ENCODE measurements at places on chromosomes 3 and 15.
A peak's percentile ranks its signal among the peaks of the same experiment; 100 is the strongest.

- DNase-seq, result no peak
These were observed 96.9 kb upstream of the RPL32 start for GRCh38 chr3:12938258-12938711.

- no peak for DNase-seq
These were observed 147.5 kb upstream of the THBS1 start for GRCh38 chr15:39433376-39433775.

- DNase-seq, result no peak
These were observed 7.2 kb downstream of the POLR2H start for GRCh38 chr3:184368586-184369183.

DNA sequence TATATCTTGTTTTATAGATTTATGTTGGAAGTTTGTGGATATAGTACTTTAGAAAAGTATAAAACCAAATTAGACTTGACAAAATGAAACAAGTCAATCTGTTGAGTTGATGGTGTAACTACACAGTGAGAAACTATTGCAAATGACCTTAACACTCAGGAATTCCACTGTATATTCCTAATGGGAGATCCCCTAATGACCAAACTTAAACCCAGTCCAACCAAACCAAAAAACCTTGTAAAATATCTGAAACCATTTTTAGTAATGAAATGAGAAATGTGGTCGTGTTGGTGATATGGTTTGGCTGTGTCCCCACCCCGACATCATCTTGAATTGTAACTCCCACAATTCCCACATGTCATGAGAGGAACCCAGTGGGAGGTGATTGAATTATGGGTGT lies 31.9 kb upstream of the ATP13A3 start:
- no peak for DNase-seq

DNA sequence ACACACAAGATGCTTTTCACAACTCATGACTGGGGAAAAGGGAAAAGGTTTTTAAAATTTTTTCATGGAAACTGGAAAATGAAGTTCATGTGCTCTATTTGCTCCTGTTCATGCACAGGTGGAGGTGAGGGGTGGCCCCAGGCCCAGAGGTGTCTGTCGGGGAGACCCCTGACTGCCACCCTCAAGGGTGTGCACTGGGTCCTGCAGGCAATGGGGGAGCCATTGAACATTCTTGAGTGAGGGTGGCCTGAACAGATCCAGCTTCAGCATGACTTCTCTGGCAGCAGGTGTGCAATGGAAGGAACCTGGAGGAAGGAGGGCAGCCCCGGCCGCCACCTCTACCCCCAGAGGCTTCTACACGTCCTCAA lies 145.3 kb upstream of the IQSEC1 start:
- no peak for DNase-seq

- no peak for DNase-seq
These were observed 14.9 kb downstream of the PLEKHO2 start for GRCh38 chr15:64856429-64857145.

DNA sequence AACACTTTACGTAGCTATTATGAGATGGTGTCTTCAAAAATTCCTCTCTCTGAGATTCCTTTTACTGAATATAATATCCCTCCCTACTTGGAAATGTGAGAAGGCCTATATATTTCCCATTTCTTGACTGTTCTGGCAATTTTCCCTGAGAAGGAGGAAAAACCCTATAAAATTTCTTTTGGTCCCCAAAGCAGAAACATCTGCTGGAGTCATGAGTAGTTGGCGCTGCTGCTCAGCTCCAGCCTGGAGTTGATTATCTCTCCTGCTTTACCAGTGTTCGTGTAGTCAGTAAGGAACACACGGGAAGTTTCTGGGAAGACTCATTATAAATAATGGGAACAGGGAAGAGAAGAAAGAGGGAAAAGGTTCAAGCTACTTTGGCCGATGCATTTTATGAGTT lies 680.1 kb downstream of the EPHA3 start:
- no peak for DNase-seq

GRCh38 chr15:77497942-77498361 lies 77.3 kb downstream of the HMG20A start:
- no peak for DNase-seq

DNA sequence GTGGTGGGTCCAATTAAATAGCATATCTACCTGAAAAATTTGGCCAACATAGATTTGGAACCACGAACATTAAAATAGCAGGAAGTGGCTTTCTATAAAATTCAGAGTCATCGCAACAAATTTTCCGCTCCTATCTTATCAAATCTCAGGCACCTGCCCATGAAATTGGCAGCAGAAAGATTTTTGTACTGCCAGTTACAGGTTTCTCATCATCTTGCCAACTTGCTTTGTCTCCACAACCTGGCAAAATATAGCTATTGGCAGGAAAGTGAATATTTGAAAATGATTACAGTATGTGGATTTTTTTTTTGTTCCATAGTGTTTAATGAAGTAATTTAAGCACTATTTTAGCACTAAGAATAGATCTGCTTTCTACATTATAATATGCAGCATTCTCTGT lies 161.6 kb upstream of the LRRC3B start:
- DNase-seq, result no peak

DNA sequence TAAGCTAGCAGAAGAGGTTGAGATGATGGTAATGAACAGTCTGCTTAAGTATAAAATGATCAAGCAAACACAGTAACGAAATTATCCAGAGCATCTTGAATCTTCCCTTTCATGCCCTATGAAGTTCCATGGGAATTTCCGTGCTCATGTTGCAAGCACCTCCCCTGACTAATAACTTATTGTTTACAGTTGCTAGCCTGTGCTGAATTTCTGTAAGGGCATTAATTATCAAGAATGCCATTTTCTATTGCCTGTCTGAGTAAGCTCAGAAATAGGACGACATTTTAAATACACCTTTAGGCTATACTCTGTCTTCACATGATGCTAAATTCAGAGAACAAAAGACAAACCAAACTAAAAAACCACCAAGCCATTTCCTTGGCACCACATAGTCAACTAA lies 257.5 kb upstream of the LRTM1 start:
- DNase-seq, result no peak

DNA sequence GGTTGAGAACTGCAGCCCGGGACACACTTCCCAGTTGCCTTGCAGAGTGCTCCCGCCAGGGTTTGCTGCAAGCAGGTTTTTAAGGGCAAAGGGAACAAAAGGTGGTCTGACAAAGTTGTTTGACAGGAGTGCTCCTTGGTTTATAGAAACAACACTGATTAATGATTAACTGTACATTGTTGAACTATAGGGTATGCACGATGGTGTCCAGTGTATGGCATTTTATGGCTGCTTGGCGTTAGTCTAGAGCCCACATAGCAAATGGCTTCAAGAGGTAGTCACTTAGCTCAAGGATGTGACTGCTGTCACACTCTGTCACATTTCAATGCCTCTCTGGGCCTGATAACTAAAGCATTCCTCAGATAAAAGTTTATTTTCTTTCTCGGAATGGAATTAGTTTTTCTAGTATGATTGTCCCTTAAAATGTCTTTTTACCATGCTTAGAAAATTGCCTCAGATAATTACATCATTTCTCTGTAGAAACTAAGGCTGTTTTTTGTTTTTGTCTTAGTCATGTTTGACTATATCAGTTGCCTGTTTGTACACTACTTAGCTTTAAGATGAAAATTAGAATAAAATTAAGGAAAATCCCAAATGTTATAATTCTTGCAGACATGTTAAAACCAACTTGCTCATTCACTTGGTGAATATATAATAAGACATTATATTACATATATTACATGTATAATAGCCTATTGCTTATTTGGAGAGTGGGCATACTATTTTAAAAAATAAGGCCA lies 61.3 kb upstream of the GATM start:
- DNase-seq, result no peak

- no peak for DNase-seq
These were observed 96.8 kb upstream of the ROBO2 start for GRCh38 chr3:76943058-76943457.

- DNase-seq, result peak; percentile 19
These were observed 12.5 kb downstream of the ZBTB47 start for GRCh38 chr3:42666022-42666421.

GRCh38 chr3:190048932-190049441 lies 71.7 kb downstream of the P3H2 start:
- DNase-seq, result no peak

DNA sequence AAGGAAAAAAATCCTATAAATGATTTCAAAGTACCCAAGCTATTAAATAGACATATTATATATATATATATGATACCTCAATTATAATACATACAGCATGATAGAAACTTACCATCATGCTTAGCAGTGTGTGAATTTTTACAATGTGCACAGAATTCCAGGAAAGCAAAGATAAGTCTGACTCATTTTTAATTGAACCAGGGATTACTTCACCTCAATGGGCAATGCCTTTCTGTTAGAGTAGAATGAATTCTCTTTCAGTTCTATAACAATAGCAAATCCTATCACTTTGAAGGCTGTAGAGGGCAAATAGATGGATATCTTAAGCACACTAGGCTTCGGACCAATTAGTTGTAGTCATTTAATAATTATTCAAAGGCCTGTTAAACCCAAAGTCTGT lies 54.8 kb upstream of the P3H2 start:
- DNase-seq, result no peak

- DNase-seq, result no peak
These were observed at the start of gene EPHA6 for GRCh38 chr3:96813820-96814650. Gene EPHA6, plus strand, starts transcription at chr3:96814594.

DNA sequence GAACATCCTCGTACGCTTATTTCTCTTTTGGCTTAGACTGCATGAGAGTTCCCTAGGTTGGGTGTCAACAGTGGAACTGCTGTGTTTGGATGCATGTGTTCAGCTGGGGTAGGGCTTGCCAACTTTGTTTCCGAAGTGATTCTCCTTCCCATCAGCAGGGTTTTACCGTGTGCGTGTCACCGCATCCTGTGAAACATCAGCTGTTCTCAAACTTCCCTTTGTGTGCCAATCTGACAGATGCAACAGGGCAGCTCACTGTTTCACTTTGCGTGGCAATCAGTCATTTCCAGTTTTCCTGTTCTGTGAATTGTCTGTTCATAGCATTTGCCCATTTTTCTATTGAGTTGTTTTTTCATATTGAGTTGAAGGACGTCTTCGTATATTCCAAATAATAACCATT lies 218.8 kb downstream of the VPS13C start:
- DNase-seq, result no peak

- DNase-seq, result no peak
These were observed 370.4 kb upstream of the RGMA start for GRCh38 chr15:93459396-93459795.

DNA sequence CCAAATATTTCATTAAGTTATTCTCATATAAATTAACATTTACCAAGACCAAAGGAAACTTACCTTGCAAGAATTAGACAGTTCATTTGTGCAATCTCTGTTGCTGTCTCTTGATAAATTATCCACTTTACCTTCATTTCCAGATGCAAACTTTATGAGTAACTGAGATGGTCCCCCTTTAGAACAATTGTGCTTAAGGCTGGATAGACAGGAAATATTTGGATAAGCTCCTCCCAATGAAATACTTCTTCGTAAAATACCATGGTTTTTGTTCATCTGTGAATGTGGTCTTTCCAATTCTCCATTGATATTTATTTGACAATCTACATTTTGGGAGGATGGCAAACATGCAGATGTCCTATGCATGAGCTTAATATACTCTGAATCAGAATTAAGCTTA lies 78.2 kb downstream of the NEDD4 start:
- no peak for DNase-seq

DNA sequence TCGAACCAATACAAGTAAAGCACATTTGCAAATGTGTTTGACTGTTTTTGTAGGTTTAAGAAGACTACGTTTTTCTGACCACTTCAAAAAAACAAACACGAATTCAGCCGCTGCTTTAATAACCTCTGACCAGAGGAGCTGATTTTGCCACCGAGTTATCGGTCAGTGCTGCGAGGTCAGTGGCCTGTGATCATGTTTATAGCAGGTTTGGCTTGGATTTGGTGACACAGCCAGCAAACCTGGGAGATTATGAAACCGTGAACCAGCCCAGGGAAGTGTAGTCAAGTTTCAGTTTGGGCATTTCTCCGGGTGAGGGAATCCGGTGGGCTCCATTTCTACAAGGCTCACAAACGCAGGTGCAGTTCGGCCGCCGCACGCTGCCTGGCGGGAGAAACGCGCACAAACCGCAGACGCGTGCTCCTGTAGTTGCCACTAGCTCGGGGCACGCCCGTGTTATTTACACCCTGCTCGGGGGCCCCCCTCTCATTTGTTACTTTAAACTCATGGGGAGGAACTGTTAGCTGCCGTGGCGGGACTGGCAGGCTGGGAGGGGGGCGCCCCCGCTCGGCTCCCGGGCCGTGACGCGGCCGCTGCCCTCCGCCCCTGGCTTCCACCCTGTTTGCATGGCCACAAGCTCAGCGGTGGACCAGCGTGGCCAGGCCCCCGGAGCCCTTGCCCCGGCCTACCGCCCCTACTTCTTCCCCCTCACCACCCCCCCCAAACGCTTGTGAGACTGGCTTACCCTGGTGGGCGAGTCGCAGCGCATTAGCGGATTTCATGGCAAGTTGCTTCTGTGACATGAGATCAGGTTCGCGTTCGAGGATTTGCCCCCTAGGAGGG lies 13.6 kb upstream of the ONECUT1 start:
- DNase-seq, result peak; percentile 28

GRCh38 chr3:13588221-13588701 lies 39.3 kb downstream of the FBLN2 start:
- no peak for DNase-seq

GRCh38 chr3:196666001-196666867 lies 26.7 kb downstream of the NRROS start:
- DNase-seq, result no peak

DNA sequence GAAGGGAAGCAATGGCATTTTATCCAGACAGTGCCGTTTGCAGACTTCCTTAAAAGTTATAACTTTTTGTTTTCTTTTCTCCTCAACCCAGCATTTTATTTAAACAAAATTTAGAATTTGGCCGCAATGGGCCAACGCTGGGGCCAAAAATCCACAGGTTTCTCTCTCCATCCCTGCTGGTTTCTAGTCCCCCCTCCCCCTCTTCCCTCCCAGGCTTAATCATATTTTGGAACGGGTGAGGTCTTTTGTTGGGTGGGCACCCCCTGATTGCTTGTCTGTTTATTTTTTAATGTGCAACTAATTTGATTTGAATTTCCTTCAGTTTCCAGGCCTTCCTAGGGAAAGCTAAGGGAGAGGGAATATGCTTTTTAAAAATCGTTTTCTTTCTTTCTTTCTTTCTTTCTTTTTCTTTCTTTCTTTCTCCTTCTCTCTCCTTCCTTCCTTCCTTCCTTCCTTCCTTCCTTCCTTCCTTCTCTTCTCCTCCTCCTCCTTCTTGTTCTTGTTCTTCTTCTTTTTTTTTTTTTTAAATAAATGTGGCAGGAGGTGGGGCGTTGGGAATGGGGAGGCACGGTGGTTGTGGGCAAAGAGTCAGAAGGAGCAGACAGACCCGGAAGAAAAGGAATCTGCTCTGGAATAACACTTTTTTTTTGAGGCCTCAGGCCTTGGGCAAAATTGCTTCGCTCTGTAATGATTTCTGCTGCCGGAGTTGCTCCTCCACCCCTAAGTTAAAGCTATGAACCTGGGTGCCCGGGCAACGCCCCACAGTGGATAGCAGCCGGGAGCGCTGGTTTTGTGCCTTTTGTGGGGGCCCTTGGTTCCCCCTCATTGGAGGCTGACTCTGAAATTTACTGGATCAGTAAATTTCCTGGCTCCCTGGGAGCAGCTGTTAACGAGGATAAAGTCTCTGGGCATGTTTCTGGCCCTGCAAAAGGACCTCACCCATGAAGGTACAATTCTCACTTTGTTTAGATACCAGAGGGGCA lies 1.9 kb downstream of the FNDC3B start:
- DNase-seq, result no peak

All from stimulated activated CD8-positive, alpha-beta memory T cell treated with anti-CD3 and anti-CD28 coated beads, Interleukin-4, amount 100 ng/mL, for 48 hours (primary cell).